Activated naive CD8-positive, alpha-beta T cell treated with anti-CD3 and anti-CD28 coated beads, Interleukin-2, amount 10 ng/mL, durations not matched to agents 7 days and 5 days (primary cell): ENCODE measurements at places on chromosomes 7 and 10. TPM values are rescaled to one million over a fixed set of nuclear protein-coding genes. Genes with fewer than 3 reads are reported as not detected.

DNA sequence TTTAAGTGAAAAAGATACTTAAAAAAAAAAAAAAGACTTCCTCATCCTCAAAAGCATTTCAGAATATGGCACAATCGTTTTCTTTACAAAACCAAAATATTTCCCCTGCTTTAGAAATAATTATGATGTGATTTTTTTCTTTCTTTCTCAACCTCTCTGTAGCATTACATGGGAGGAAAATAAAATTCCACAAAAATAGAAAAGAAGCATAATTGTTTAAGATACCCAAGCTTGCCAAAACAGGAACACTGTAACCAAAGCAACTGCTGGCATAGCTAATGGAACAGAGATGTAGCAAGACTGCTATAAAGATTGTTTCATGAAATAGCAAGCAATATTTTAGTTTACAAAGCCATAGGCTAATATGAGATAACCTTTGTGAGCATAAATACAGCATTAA lies 75.6 kb upstream of the GPR22 start:
- no peak overlapping the region for H3K4me3 ChIP-seq
- H3K27ac ChIP-seq, result no peak overlapping the region
- peaks cover 12% of the 10 kb centered on the region for H3K36me3 ChIP-seq
- no peak for DNase-seq

GRCh38 chr10:92688573-92688926 lies 1.2 kb upstream of the HHEX start:
- H3K4me3 ChIP-seq, result peak overlapping the region; percentile 63
- H3K4me1 ChIP-seq, result peaks cover 14% of the 10 kb centered on the region
- H3K36me3 ChIP-seq, result no peaks in the 10 kb centered on the region

Gene SLC26A4
- 0.97 TPM for total RNA-seq

GRCh38 chr10:121860810-121861209 lies 67.0 kb downstream of the ATE1 start:
- H3K4me1 ChIP-seq, result peaks cover 2% of the 10 kb centered on the region
- no peak for DNase-seq
- H3K4me3 ChIP-seq, result no peak overlapping the region
- H3K27ac ChIP-seq, result no peak overlapping the region

DNA sequence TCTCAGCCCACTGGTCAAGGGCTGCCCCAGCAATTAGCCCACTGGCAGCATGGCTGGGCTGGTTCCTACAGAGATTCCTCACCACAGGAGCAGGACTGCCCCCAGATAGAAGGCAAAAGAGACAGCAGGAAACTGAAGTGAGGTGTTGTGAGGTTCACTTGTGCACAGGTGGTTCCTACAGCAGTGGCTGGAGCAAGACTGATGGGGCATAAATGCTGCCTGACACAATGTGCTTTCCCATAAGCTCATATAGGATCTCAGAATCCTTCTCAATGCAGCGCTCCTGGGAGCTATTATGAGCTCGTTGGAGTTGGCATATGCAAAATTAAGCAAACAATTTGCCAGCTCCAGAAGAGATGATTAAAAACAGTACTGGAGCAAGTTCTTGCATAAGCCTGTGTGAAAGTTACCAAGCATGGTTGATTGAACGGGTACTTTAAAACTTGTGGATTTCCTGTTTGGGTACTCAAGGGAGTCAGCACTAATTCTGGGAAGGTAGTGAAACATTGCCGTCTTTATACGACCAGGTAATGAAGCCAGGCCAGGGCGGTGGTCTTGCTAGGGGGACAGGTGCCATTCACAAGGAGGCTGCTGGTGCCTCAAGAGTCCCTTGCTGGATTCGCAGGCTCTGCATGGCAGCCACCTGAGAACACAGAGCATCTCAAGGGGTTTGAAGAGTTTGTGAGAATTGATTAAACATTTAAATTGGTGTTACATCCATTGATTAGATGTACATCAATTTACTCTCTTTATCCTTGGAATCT lies 20.3 kb upstream of the PRKCQ start:
- H3K27me3 ChIP-seq, result no peaks in the 10 kb centered on the region
- peak overlapping the region; percentile 68 for H3K4me3 ChIP-seq
- H3K27ac ChIP-seq, result peak overlapping the region; percentile 90
- peaks cover 23% of the 10 kb centered on the region for H3K36me3 ChIP-seq
- peaks cover 70% of the 10 kb centered on the region for H3K4me1 ChIP-seq

DNA sequence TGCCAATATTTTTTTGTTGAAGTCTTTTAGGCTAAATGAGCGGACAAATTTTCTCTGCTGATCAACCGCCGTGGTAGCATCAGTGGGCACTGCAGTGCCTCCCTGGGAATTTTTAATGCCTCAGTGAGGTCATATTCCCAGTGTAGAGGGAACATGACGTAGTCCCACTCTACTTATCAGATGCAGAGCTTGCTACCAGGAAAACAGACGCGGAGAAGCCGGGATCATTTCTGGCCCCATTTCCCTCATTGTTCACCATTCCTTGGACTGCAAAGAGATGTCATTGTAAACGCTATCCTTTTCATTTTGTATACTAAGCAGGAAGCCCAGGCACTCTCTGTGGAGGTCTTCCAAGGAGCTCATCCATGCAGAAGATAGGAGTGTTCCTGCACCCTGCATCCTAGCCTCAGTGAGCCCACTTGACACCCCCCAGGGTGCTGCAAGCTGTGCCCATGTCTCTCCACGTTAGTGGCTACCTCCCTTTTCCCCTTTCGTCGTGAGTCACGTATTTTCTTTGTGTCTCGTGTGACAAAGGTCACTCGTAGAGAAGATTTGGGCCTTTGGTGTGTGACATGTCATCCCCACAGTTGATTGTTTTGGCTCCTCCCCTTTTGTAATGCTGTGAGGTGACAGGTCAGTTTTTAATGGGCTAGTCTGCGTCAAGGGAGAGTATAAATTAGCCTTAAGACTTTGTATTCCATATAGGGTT lies 145.5 kb downstream of the TCF7L2 start:
- H3K4me3 ChIP-seq, result no peak overlapping the region
- no peak for DNase-seq
- H3K4me1 ChIP-seq, result peaks cover 17% of the 10 kb centered on the region
- H3K27ac ChIP-seq, result no peak overlapping the region
- peaks cover 7% of the 10 kb centered on the region for H3K27me3 ChIP-seq
- H3K36me3 ChIP-seq, result peaks cover 21% of the 10 kb centered on the region

DNA sequence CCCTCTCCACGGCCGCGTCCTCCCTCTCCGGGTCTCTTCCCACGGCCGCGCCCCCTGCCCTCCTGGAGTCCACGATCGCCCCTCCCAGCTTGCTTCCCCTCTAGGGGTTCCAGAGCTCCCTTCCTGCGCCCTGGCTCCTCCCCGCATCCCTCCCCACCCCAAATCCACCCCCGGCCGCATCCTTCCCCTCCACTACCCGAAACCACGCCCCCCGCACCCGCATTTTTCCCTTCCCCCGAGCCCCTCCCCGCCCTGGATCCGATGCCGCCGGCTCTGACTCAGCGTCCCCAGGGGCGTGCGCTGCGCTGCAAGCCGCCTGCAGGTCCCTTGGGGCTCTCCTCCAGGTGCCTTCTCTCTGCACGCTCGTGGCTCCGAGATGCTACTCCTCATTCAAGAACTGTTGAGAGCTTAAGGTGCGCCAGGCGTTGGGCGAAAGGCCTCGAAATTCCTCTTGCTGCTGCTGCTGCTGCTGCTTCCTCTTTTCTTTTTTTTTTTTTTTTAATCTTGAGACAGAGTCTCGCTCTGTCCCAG lies 372 bp upstream of the TMEM130 start:
- H3K36me3 ChIP-seq, result no peaks in the 10 kb centered on the region
- peaks cover 3% of the 10 kb centered on the region for H3K4me1 ChIP-seq
- peaks cover 29% of the 10 kb centered on the region for H3K27me3 ChIP-seq
- H3K27ac ChIP-seq, result no peak overlapping the region
- peak; percentile 69 for DNase-seq

DNA sequence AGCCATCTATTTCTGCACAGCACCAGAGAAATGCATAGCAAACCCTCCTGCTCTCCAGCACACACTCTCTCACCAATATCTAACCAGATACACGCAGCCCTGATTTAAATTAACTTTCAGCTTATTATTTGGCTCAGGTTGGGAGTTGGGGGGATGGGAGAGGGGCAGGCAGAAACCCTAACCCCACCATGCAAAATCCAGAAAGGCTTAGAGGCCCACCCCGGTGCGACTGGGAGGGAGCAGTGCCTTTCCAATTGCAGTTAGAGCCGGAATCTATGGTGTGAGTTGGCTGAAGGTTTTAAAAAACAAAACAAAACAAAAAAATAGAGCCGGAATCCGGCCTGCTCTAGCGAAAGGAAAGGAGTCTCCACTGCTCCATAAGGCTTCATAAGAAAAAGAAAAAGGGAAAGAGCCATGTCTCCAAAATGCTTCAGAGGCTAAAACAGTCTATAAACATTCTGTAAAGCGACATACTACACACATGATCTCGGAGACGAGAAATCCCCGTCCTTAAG lies 2.9 kb downstream of the IGF2BP3 start:
- peak overlapping the region; percentile 79 for H3K4me3 ChIP-seq
- peaks cover 80% of the 10 kb centered on the region for H3K27me3 ChIP-seq
- DNase-seq, result no peak
- H3K36me3 ChIP-seq, result peaks cover 1% of the 10 kb centered on the region
- H3K27ac ChIP-seq, result no peak overlapping the region

GRCh38 chr10:9096288-9096687 lies 1041.8 kb downstream of the GATA3 start:
- DNase-seq, result peak; percentile 27
- peaks cover 16% of the 10 kb centered on the region for H3K4me1 ChIP-seq
- peak overlapping the region; percentile 36 for H3K4me3 ChIP-seq
- peaks cover 3% of the 10 kb centered on the region for H3K36me3 ChIP-seq

GRCh38 chr7:50664461-50664922 lies 99.3 kb upstream of the DDC start:
- no peaks in the 10 kb centered on the region for H3K36me3 ChIP-seq
- peaks cover 57% of the 10 kb centered on the region for H3K4me1 ChIP-seq
- no peak for DNase-seq
- H3K27ac ChIP-seq, result peak overlapping the region; percentile 36
- H3K4me3 ChIP-seq, result no peak overlapping the region
- no peaks in the 10 kb centered on the region for H3K27me3 ChIP-seq

GRCh38 chr7:1263391-1263951 lies 30.8 kb downstream of the UNCX start:
- H3K27me3 ChIP-seq, result peaks cover 8% of the 10 kb centered on the region
- no peak overlapping the region for H3K27ac ChIP-seq
- DNase-seq, result no peak
- no peaks in the 10 kb centered on the region for H3K4me1 ChIP-seq
- no peaks in the 10 kb centered on the region for H3K36me3 ChIP-seq

DNA sequence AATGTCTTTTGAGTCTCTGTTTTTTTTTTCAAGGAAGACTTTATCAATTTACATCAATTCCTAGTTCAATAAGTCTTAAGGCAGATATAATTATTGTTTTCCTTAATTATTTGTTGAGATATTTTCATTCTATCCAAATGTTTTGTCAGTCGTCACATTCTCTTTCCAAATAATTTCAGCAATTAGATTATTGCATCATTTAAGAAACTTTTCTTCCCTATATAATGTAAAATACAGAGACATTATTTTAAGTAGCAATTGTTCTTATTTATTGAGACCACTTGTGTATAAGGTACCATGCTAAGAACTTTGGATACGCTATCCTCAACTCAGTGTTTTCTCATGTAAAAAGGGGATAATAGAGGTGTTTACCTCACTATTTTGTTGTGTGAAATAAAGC lies 38.1 kb upstream of the GNAT3 start:
- no peaks in the 10 kb centered on the region for H3K4me1 ChIP-seq
- no peak overlapping the region for H3K27ac ChIP-seq
- no peak overlapping the region for H3K4me3 ChIP-seq
- H3K27me3 ChIP-seq, result no peaks in the 10 kb centered on the region
- no peaks in the 10 kb centered on the region for H3K36me3 ChIP-seq

GRCh38 chr10:102673819-102674511 lies 29.7 kb downstream of the TRIM8 start:
- no peaks in the 10 kb centered on the region for H3K27me3 ChIP-seq
- peak; percentile 69 for DNase-seq
- peak overlapping the region; percentile 84 for H3K4me3 ChIP-seq
- peak overlapping the region; percentile 86 for H3K27ac ChIP-seq
- peaks cover 33% of the 10 kb centered on the region for H3K4me1 ChIP-seq

Gene MYO1G
- total RNA-seq, result 403 TPM

DNA sequence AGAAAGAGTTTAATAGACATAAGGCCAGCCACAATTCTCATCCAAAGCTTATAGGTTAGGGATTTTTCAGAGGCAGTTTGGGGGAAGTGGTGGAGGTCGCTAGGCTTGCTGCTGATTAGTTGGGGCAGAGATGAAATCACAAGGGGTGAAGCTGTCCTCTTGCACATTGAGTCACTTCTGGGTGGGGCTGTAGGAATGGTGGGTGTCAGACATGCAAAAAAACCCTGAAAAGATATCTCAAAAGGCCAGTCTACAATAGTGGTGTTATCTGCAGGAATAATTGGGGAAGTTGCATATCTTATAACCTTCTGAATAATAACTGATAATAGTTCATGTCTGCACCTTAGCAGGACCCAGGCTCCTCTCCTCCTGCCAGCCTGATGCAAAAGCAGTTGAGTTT lies 2.1 kb downstream of the FAM24B start:
- DNase-seq, result no peak
- no peak overlapping the region for H3K27ac ChIP-seq
- peak overlapping the region; percentile 91 for H3K4me3 ChIP-seq
- H3K27me3 ChIP-seq, result no peaks in the 10 kb centered on the region
- peaks cover 49% of the 10 kb centered on the region for H3K36me3 ChIP-seq
- peaks cover 40% of the 10 kb centered on the region for H3K4me1 ChIP-seq

Gene ECHDC3
- total RNA-seq, result 1.2 TPM

- no peak overlapping the region for H3K27ac ChIP-seq
- DNase-seq, result no peak
- H3K36me3 ChIP-seq, result peaks cover 55% of the 10 kb centered on the region
- no peaks in the 10 kb centered on the region for H3K27me3 ChIP-seq
- no peak overlapping the region for H3K4me3 ChIP-seq
Observed at GRCh38 chr10:96890172-96890513, 58.0 kb downstream of the LCOR start.

DNA sequence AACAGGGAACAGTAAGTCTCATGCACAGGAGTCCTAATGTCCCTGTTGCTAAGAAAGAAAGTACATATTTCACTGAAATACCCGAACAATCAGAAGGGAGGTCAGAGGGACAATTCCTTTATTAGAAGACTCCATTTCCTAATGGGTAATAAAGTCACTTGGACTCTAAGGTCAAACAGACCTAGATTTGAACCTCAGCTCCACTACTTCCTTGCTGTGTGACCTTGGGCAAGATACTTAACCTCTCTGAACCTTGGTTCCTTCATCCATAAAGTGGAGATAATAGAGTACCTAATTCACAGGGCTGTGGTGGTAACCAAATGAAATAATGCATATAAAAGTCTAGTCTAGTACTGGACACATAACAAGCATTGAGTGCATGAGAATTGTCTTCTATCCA lies 29.2 kb upstream of the HABP2 start:
- H3K36me3 ChIP-seq, result no peaks in the 10 kb centered on the region
- no peaks in the 10 kb centered on the region for H3K4me1 ChIP-seq
- DNase-seq, result no peak
- H3K4me3 ChIP-seq, result no peak overlapping the region
- peaks cover 10% of the 10 kb centered on the region for H3K27me3 ChIP-seq

- no peak overlapping the region for H3K4me3 ChIP-seq
- no peak for DNase-seq
- peaks cover 7% of the 10 kb centered on the region for H3K36me3 ChIP-seq
Observed at GRCh38 chr10:117987244-117987909, 59.4 kb downstream of the RAB11FIP2 start.
